ENCODE measurements at places on chromosomes 16 and 17.

- no peak for DNase-seq
These were observed 132.0 kb downstream of the SNX11 start for GRCh38 chr17:48239603-48239995.

DNA sequence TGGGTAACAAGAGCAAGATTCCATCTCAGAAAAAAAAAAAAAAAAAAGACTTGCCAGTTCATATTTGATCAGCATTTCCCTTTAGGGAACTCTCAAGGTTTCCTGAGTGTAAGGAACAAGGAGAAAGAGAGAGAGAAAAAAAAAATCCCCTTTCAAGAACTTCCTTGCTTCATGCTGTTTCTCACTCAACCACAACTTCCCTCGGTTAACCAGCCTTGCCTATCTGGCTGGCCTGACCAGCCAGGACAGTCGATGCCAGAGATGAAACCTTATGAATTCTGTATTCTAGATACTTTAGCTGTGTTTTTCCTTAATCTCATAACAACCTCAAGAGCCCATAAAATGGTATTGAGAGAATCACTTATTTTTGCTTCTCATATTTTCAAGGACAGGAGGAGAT, 2.6 kb upstream of the N4BP1 start:
- DNase-seq: no peak

GRCh38 chr16:26177438-26177837, 485.7 kb downstream of the HS3ST4 start:
- DNase-seq: no peak

DNA sequence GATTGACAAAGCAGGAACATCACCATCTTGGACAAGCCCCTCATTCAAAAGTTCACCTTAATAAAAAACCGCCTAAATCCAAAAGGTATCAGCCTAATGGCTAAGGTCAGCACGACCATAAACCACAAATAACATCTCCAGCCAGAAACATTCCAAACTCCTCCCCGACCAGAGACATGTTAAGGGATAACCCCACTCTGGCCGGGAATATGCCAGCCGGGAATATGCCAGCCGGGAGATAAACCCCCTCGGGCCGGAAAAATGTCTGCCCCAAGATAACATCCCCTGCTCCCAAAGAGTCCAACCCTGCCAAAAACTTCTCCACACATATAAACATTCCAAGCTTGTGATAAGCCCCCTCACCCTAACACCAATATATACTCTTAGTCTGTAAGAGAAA, 1.4 kb downstream of the DHX33 start:
- DNase-seq: no peak

- DNase-seq: no peak
These were observed 13.8 kb upstream of the TMEM98 start for GRCh38 chr17:32914181-32914580.

DNA sequence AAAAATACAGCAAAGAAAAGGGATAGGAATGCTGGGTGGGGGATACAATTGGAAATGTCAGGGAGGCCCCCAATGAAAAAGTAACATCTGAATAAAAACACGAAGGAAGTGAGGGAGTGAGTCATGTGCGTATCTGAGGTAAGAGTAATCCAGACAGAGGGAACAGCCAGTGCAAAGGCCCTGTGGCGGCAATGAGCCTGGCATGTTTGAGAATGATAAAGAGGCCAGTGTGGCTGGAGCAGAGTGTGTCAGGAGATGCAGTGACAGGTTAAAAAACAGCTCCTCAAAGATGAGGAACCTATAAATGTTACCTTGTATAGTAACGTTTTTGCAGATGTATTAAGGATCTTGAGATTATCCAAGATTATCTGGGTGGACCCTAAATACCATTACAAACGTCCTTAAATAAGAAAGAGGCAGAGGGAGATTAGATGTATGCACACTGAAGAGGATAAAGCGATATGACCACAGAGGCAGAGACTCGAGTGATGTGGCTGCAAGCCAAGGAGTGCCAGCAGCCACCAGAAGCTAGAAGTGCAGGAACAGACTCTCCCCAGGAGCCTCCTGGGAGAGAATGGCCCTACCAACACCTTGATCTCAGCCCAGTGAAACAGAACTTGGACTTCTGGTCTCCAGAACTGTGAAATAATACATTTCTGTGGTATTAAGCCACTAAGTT, 17.8 kb upstream of the SLC35B1 start:
- DNase-seq: no peak

DNA sequence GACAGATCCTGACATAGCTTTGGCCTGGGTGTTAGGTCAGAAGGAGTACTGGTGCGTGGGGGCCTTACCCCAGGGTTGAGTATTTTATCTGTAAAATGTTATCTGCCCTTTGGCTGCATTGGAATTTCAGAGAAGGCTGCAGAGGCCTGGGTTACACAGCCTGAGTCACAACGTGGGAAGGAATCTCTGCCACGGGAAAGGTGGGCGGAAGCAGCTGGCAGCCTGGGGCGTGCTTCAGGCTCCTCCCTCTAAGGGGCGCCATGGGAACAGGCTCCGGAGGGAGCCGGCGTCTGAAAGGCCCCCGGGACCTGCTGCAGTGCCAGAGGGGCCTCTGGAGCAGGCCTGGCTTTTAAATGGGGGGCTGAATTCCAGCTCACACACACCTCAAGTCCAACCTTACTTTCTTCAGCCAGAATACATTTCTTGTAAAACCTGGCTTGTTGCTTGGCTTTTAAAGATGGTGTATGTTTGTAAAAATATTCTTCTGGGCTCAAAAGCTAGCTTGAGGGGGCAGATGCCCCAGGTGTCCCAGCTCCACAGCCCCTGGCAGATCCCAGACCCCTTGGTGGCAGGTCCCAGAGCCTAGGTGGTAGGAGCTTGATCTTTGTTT, 142.2 kb downstream of the RAB11FIP4 start:
- no peak for DNase-seq

DNA sequence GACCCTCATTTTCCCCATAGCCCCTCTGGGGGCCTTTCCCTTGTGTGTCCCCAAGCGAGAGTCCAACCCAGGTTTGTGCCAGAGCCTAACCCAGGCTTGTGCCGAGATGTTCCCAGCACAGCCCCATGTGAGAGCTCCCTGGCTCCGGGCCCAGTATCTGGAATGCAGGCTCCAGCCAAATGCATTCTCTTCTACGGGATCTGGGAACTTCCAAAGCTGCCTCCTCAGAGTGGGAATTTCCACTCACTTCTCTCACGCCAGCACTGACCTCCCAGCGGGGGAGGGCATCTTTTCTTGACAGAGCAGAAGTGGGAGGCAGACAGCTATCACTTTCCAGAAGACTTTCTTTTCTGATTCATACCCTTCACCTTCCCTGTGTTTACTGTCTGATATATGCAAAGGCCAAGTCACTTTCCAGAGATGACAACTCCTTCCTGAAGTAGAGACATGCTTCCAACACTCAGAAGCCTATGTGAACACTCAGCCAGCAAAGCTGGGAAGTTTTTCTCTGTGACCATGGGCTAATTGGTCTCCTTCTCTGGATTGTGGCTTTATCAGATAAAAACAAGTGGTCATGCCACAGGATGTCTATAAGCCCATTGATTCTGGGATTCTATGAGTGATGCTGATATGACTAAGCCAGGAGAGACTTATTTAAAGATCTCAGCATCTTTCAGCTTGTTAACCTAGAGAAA, 2.5 kb upstream of the CCL2 start:
- no peak for DNase-seq

DNA sequence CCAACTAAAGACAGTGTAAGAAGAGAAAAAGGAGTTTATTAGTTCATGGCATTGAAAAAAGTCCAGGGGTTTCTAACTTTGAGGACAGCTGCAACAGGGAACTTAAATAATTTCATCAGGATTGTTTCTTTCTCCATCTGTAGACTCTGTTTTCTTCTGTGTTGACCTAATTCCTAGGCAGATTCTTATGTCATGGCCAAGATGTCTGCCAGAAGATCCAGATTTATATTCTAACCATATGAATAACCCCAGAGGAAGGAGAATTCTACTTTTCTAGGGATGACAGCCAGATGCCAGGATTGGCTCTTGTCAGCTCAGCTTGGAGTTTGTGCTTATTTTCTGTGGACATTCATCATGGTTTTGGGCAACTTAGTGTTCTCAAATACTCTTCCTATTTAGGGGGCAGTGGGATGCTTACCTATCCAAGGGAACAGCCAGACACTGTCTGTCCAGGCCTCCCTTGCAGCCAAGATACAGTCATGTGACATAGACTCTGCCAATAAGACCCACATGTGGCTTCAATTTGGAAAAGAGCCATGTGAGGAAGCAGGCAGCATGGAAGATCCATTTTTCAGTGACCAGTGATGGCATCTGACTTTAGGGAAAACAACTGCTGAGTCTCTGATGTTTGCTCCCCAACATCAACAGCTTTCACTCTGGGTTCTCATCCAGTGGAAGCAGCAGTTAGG, 18.2 kb downstream of the PCTP start:
- no peak for DNase-seq

DNA sequence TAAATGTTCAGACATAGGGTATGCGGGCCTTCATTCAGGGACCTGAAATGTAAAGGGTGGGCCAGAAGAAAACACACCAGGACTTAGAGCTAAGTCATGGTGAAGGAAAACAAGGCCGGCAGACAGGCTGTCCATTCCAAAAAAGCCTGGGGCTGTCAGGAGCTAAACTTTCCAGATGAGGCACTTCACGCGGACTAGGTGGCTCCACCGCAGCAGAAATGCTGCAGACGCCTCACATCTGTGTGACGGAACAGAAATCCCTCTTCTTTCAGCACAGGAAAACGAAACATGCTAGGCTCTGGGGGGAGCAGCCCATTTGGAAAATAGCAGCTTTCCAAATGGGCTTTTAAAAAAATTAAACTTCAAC, 88.7 kb downstream of the HS3ST3A1 start:
- DNase-seq: no peak

DNA sequence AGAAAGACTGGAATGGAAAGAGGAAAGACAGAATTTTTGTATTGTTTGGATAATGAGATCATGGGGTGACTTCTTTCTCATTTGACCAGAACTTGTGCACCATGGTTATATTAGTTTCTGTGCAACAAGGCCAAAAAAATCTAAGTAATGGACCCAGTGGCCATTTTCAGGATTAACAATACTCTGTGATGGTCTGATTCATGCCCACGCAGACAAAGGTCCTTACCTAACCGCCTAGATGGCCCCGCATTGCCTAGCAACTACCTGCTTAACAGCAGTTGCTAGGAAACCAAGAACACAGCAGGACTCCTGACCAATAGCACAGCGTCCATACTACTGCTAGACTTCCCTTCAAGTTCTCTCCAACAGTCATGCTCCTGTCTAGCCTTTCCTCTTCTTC, 22.4 kb downstream of the MIS12 start:
- DNase-seq: no peak

DNA sequence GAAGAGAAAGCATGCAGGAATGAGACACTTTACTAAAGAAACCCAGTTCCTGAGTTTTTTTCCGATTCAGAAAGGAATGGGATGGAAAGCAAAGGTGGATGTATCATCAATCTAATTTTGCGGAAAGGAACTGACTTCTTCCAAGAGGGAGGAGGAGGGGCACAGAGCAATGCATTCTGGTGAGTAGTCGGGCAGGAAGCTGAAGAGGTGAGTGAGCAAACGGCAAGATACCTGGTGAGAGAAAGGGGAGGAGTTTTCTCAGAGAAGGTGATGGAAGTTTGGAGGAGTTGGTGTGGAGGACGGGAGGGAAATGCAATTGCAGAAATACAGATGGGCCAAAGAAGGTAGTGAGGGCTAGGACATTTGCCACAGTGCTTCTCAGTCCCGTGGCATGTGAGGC, 713.2 kb downstream of the KCNJ2 start:
- no peak for DNase-seq

GRCh38 chr17:9228408-9229159, 207.3 kb downstream of the NTN1 start:
- no peak for DNase-seq

DNA sequence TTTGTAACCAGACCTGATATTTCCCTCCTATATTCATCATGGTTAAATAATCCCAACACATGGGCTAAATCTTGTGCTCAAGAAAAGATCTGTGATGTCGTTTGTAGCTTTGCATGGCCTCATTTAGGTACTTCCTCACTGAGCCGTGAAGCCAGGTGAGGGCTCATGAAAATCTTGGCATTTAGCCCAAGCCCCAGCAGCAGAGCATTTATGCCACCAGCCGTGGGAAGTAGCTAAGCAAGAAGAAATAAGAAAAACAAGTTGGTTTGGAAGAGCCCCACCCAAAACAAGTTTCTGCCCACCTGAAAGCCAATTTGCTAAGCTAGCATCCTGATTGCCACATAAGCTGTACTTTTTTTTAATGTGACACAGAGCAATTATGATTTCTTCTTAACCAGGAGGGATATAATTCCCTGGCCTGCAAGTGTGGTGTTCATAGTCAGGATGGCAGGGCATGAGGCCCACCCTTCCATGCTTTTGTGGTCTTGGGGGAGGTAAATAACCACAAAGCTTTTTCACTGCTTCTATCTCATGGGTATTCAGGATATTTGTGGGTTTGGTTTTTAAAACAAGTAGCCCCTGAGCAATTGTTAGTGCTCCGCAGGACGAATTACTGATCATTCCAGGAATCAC, 10.5 kb downstream of the TMIGD1 start:
- DNase-seq: no peak

DNA sequence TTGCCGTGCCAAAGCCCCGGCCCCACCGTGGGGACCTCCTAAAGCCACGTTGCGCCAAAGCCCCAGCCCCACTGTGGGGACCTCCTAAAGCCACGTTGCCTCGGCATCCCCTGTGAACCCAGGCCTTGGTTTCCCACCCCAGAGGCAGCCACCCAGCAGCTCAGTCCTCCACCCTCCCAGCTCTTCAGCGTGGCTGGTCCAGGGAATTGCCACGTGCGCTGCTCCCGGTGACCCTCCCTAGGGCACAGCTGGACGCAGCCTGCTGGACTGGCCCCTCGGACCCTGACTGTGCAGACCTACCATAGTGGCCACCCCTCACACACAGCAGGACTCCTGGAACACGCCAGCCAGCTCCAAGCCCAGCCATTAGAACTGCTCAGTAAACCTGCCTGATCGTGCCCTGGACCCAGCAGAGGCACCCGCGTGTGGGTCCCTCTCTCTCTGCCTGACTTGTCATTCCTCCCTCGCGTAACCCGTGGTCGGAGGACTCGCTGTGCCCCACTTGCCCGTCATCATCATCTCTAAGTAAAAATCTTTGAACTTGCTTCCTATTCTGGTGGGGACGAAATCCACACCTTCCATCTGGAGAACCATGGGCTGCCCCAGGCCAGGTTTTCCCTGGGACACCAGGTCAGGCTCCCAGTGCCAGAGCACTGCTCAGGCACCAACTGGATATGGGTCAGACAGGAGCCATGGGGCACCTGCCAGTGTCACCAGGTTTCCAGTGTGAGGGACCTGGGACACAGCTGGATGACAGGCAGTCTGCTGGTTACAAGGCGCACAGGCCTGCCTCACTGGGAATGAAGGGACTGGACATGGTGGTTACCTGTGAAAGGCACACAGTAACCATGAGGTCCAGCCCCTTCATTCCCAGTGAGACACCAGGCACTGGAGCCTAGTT, 5.6 kb downstream of the CIAO3 start:
- DNase-seq: no peak

DNA sequence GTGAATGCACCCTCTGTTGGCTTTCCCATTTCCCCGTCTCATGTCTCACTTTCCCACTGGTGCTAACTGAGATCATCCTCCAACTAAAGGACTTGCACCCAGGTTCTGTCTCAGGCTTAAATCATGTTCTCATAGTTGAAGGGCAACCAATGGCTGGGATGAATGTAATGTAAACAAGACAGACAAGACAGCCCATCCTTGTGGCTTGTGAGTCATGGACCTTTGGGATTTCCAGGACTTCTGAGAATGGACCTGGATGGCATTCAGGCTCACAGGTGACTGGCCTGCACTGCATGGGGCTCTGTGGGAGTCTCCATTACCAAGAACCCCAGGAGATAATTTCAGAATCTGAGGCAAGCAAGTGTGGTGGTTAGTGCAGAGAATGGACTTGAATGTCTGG, 347.5 kb downstream of the HAPSTR1 start:
- no peak for DNase-seq
